Pancreas (tissue), 10 donors: ENCODE measurements at places on chromosomes 12 and 14. TPM values are rescaled to one million over a fixed set of nuclear protein-coding genes. Genes with fewer than 3 reads are reported as not detected.

Gene IGFBP6
- 10.7 TPM for total RNA-seq

Gene TAS2R31
- total RNA-seq: 0.85 TPM

Gene LMO3
- 27.6 TPM for total RNA-seq

Gene CSRNP2
- total RNA-seq: 13.6 TPM

Gene C12orf42
- not detected for total RNA-seq

Gene DNAL1
- total RNA-seq: 9.1 TPM

- peak overlapping the region; percentile 57 for H3K4me3 ChIP-seq
- H3K27me3 ChIP-seq: no peaks in the 10 kb centered on the region
- no peaks in the 10 kb centered on the region for H3K36me3 ChIP-seq
- no peaks in the 10 kb centered on the region for H3K4me1 ChIP-seq
- peak overlapping the region; percentile 86 for H3K27ac ChIP-seq
These were observed 22.4 kb upstream of the CLEC2D start for GRCh38 chr12:9646794-9647781.

GRCh38 chr14:68926236-68926635 is 52.9 kb downstream of the ACTN1 start:
- H3K4me1 ChIP-seq: peaks cover 33% of the 10 kb centered on the region
- H3K4me3 ChIP-seq: no peak overlapping the region
- DNase-seq: no peak
- no peak overlapping the region for H3K27ac ChIP-seq
- peaks cover 6% of the 10 kb centered on the region for H3K36me3 ChIP-seq

- H3K4me3 ChIP-seq: no peak overlapping the region
- H3K4me1 ChIP-seq: peaks cover 5% of the 10 kb centered on the region
- H3K36me3 ChIP-seq: no peaks in the 10 kb centered on the region
- peak overlapping the region; percentile 50 for H3K27ac ChIP-seq
- DNase-seq: no peak
- no peaks in the 10 kb centered on the region for H3K27me3 ChIP-seq
These were observed 483.5 kb downstream of the ATP23 start for GRCh38 chr12:58424735-58425392.

GRCh38 chr12:68001486-68002466 is 12.5 kb downstream of the IFNG-AS1 start:
- no peak for DNase-seq
- no peaks in the 10 kb centered on the region for H3K27me3 ChIP-seq
- peaks cover 5% of the 10 kb centered on the region for H3K4me1 ChIP-seq
- H3K36me3 ChIP-seq: no peaks in the 10 kb centered on the region

DNA sequence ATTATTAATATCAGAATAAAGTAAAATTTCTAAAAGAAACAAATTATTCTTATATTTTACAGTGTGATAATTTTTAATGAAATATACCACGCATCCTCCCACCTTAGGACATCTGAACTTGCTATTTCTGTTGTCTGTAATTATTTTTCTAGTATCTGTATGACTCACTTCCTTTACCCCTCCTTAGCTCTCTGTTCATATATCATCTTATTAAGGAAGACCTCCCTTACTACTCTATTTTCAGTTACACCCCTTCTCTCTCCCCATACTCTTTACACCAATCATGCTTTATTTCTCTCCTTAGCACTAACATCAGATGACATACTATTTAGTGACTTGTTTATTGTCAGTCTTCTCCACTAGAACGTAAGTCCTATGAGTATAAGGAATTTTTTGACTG is 34.2 kb upstream of the C12orf50 start:
- DNase-seq: no peak
- no peak overlapping the region for H3K4me3 ChIP-seq

DNA sequence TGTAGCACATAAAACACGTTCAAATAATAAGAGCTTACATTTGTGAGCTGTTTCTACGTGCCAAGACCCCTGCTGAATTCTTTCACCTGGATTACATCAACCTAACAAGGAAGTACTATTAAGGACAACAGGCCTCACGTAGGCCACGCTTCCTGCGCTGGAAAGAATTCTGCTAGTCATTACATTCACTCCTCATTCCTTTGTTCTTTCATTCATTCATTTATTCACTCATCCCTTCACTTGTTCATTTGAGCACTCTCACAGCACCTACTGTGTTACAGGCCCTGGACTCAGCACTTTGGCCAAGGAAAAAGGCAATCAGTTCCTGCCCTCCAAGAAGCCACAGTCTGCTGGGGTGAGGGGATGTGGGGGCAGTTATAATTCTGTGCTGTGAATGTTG is 28.2 kb downstream of the TESC start:
- no peaks in the 10 kb centered on the region for H3K27me3 ChIP-seq
- no peak overlapping the region for H3K27ac ChIP-seq
- no peak overlapping the region for H3K4me3 ChIP-seq
- no peak for DNase-seq
- H3K4me1 ChIP-seq: peaks cover 6% of the 10 kb centered on the region
- no peaks in the 10 kb centered on the region for H3K36me3 ChIP-seq

DNA sequence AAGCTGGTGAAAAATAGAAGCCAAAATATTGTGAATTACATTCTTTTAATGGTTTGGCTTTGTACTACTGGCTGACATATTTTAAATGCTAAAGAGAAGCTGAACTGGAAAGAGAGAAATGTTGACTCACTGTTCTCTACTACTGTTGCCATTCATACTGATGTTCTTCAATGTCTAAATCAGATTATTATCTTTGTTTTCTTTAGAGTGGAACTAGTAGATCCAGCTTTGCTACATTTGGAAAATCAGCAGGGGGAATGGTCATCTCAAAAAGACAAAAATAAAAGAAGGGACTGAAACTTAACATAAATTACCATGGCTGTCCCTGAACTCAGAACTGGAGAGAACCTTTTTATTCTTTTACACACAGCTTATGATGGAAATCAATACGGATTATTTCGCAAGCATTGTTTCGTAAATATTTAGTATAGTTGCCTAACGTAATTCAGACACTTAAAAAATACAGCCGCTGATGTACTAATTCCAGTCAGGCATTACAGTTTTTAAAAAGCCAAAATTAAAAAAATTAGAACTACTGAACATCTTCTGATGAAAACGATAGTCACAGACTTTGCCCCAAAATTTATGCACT is 76.3 kb upstream of the OTX2 start:
- no peaks in the 10 kb centered on the region for H3K36me3 ChIP-seq
- H3K4me3 ChIP-seq: no peak overlapping the region
- H3K27me3 ChIP-seq: no peaks in the 10 kb centered on the region
- no peak for DNase-seq
- H3K27ac ChIP-seq: no peak overlapping the region

- H3K27ac ChIP-seq: no peak overlapping the region
- H3K4me3 ChIP-seq: no peak overlapping the region
- no peak for DNase-seq
- no peaks in the 10 kb centered on the region for H3K4me1 ChIP-seq
- H3K36me3 ChIP-seq: peaks cover 9% of the 10 kb centered on the region
These were observed 25.7 kb downstream of the PYM1 start for GRCh38 chr12:55901881-55902490.

GRCh38 chr14:54105406-54105805 is 148.8 kb upstream of the BMP4 start:
- no peak overlapping the region for H3K27ac ChIP-seq
- DNase-seq: no peak
- no peaks in the 10 kb centered on the region for H3K4me1 ChIP-seq
- no peaks in the 10 kb centered on the region for H3K27me3 ChIP-seq
- H3K36me3 ChIP-seq: no peaks in the 10 kb centered on the region

DNA sequence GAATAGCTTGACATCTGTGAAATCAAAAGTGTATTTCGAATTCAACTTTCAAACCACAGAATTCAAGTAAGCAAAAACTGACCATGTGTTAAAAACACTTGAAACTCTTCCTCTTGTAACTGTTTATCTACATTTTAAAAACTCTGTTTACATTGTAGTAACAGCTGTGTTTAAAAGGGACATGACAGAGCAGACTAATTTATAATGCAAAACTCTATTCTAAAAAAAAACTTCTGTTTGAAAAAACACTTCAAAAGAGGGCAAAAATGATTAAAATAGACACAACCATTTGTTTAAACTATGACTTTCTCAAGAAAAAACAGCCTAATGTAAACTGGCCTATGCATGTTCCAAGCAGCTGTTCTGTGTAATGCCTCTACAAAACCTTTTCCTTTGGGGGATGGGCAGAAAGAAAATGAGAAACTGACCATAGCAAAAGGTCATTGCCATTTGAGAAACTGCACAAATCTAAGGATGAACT is 149.1 kb upstream of the HMGA2 start:
- no peak overlapping the region for H3K4me3 ChIP-seq
- H3K27me3 ChIP-seq: no peaks in the 10 kb centered on the region
- DNase-seq: no peak
- H3K27ac ChIP-seq: no peak overlapping the region

DNA sequence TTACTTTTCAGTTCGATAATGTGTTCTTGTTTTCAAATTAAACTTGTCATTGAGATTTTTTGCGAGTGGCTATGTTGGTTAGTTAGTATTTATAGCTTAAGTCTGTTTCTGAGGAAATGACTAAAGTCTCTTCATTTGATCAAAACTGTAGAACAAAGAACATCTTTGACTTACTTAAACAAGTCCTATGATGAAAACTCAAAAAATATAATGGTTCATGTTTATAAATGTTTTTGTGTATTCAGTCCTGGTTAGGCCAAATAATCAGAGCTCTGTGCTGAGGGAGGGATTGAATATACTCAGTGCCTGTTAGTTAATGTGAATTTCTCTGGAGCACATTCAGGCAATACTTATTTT is 51.7 kb downstream of the PPFIBP1 start:
- H3K36me3 ChIP-seq: no peaks in the 10 kb centered on the region
- H3K27me3 ChIP-seq: no peaks in the 10 kb centered on the region
- no peak overlapping the region for H3K27ac ChIP-seq
- H3K4me3 ChIP-seq: no peak overlapping the region

DNA sequence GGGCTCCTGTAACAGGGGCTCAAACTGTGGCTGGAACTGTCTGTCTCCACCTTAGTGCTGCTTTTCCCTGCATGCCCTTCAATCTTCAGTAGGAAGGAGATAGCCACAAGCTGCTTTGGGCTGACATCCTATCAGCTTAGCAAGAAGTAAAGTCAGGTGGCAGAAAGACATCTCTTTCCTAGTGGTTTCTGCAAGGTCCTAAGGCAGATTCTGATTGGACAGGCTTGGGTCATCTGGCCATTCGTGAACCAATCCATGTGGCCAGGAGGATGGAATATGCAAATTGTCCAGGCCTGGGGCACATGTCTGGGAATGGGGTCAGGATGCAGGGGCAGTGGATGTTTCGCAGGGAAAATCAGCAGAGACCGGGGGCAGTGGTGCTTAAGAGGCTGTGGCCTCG is 5.2 kb downstream of the RITA1 start:
- H3K4me1 ChIP-seq: no peaks in the 10 kb centered on the region
- H3K36me3 ChIP-seq: no peaks in the 10 kb centered on the region
- H3K27me3 ChIP-seq: no peaks in the 10 kb centered on the region
- no peak overlapping the region for H3K27ac ChIP-seq

DNA sequence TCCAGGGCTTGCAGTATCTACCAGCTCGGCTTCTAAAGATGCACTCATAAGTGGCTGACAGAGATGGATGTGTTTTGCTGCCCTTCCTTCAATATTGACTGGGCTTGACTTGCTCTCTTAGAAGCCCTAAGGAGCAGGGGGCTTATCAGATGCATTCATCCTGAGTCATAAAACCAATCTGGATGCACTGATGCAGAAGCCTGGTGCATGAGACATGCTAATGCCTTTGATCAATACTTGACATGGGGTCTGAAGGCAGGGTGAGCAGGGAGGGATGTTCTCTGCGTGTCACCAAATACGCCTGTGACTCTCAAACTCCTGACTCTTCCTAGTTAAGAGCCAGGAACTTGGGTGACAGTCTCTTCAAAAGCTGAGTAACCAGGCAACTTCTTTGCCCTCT is 77.8 kb upstream of the HSPB8 start:
- no peaks in the 10 kb centered on the region for H3K27me3 ChIP-seq
- no peak for DNase-seq
- H3K4me3 ChIP-seq: no peak overlapping the region
- no peaks in the 10 kb centered on the region for H3K4me1 ChIP-seq
- H3K36me3 ChIP-seq: no peaks in the 10 kb centered on the region

DNA sequence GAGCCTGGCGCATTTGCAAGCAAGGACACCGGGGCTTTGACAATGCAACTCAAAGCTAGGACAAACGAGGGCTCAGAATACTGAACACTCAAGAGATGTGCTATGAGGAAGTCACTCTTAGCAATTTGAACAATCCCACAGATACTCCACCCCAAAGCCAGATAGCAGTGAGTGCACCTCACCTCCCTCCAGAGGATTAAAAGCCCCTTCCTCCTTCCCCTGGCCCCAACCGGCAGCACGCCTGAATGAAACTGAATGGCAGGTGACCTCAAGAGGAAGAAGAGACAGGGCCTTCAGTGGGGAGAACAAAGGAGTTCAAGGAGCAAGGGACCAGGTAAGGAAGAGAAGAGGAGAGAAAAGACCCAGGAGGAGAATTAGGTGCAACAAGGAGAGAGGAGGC is 1.9 kb upstream of the KRT78 start:
- H3K36me3 ChIP-seq: no peaks in the 10 kb centered on the region
- no peak overlapping the region for H3K27ac ChIP-seq
- H3K4me1 ChIP-seq: no peaks in the 10 kb centered on the region

- H3K4me3 ChIP-seq: peak overlapping the region; percentile 65
- H3K27me3 ChIP-seq: no peaks in the 10 kb centered on the region
- no peaks in the 10 kb centered on the region for H3K36me3 ChIP-seq
- DNase-seq: no peak
- H3K27ac ChIP-seq: no peak overlapping the region
These were observed 718 bp upstream of the TROAP start for GRCh38 chr12:49322367-49322707.

DNA sequence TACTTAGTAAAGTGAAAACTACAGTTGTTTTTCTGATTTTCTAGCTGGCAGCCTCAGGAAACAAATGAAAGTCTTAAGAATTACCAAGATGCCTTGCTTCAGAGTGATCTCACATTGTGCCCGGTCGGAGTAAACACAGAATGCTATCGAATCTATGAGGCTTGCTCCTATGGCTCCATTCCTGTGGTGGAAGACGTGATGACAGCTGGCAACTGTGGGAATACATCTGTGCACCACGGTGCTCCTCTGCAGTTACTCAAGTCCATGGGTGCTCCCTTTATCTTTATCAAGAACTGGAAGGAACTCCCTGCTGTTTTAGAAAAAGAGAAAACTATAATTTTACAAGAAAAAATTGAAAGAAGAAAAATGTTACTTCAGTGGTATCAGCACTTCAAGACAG is 28.9 kb downstream of the RXYLT1 start:
- no peak overlapping the region for H3K4me3 ChIP-seq
- DNase-seq: no peak
- H3K36me3 ChIP-seq: no peaks in the 10 kb centered on the region
- no peak overlapping the region for H3K27ac ChIP-seq
- peaks cover 8% of the 10 kb centered on the region for H3K4me1 ChIP-seq

GRCh38 chr12:68866950-68867349 is 59.0 kb downstream of the MDM2 start:
- no peaks in the 10 kb centered on the region for H3K4me1 ChIP-seq
- DNase-seq: no peak
- no peak overlapping the region for H3K4me3 ChIP-seq
- no peaks in the 10 kb centered on the region for H3K36me3 ChIP-seq

- no peaks in the 10 kb centered on the region for H3K27me3 ChIP-seq
- H3K4me3 ChIP-seq: no peak overlapping the region
- no peaks in the 10 kb centered on the region for H3K4me1 ChIP-seq
- H3K36me3 ChIP-seq: no peaks in the 10 kb centered on the region
- DNase-seq: no peak
- peak overlapping the region; percentile 8 for H3K27ac ChIP-seq
These were observed 297.5 kb downstream of the RPAP3 start for GRCh38 chr12:47408171-47408871.
